ENCODE measurements at places on chromosomes 16 and 17. TPM values are rescaled to one million over a fixed set of nuclear protein-coding genes. Genes with fewer than 3 reads are reported as not detected.

DNA sequence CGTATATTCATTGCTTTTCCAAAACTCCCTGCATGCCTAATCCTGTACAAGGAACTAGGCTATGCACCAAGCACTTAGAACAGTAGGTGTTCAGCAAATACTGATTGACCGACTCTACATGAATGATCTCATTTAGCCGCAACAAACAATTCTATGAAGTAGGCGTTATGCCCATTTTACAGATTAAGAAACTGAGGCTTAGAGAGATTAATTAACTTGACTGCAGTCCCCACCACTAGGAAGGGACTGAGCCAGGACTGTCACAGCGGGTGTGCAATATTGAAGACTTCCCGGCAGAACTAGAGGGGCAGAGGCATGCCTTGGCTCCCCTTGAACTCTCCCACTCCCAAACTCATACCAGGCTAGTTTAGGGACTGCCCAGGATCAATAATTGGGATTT lies 10.5 kb upstream of the N4BP1 start:
- DNase-seq, result no peak
- no peaks in the 10 kb centered on the region for H3K36me3 ChIP-seq
- no peak overlapping the region for H3K4me3 ChIP-seq
- peaks cover 6% of the 10 kb centered on the region for H3K4me1 ChIP-seq
- H3K27me3 ChIP-seq, result no peaks in the 10 kb centered on the region

DHRS7C gene
- not detected for total RNA-seq

- no peaks in the 10 kb centered on the region for H3K4me1 ChIP-seq
- no peak overlapping the region for H3K27ac ChIP-seq
- H3K36me3 ChIP-seq, result no peaks in the 10 kb centered on the region
These were observed 12.6 kb downstream of the ACTG1 start for GRCh38 chr17:81500047-81500446.

- no peak for DNase-seq
- H3K4me1 ChIP-seq, result no peaks in the 10 kb centered on the region
- H3K4me3 ChIP-seq, result no peak overlapping the region
- no peak overlapping the region for H3K27ac ChIP-seq
- H3K27me3 ChIP-seq, result no peaks in the 10 kb centered on the region
These were observed 16.9 kb downstream of the PLCG2 start for GRCh38 chr16:81796035-81796434.

DNA sequence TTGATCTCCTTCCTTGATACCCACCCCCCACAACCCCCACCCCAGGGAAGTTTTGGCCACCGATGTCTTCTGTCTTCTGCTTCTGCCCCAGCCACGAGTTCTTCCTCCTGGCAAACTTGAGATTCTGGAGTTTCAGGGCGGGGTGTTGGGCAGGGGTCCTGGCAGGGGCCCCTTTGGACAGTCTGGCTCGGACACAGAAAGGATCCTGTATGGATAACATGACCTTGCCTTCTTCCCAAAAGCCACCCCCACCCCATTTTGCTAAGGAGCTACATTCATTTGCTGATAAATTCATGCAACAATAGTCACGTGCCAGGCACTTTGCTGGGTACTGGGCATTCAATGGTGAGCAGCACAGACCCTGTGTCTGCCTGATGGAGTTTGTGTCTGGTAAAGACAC lies 5.9 kb upstream of the COL1A1 start:
- no peak overlapping the region for H3K27ac ChIP-seq
- H3K27me3 ChIP-seq, result no peaks in the 10 kb centered on the region
- DNase-seq, result no peak
- H3K36me3 ChIP-seq, result no peaks in the 10 kb centered on the region

DNA sequence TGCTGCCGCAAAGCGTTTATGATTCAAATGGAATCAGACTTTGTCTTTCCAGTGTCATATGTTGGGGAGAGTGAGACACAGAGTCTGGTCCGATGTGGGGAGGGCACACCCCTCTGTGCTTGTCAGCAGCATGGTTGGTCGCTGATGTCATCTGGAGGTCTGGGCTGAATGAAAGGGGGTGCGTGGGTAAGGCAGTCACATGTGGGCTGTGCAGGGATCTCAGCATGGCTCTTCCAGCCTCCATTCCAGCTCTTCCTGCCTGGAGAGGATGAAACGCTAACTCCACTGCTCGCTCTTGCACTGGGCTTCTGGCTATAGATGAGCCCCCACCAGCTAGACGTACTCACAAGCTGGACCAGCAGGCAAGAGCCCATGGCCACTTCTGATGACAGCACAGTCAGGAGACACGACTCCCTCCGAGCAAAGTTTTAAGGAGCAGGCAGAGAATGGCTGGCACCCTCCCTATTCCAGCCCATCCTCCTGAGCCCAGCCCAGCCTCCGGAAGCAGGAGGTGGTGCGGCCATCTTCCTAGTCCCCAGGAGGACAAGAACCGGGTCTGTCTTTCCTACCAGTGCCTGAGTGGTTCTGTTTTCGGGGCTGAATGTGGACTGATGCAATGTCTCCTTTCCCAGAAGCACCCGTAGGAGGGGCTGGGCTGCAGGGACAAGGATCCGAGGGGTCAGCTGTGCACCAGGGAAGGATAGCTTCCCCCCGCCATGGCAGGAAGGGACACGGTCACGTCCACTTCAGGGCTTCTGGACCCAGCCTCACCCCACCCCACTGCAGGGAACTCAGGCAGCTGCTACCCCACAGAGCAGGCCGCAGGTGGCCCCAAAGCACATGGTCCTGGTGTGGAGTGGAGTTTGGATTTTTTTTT lies 41.5 kb upstream of the CBFA2T3 start:
- peaks cover under 1% of the 10 kb centered on the region for H3K27me3 ChIP-seq
- no peak overlapping the region for H3K4me3 ChIP-seq
- peak; percentile 21 for DNase-seq
- no peaks in the 10 kb centered on the region for H3K36me3 ChIP-seq
- no peak overlapping the region for H3K27ac ChIP-seq

All from aorta (tissue), 5 donors.